ENCODE measurements at places on chromosomes 4 and X.

DNA sequence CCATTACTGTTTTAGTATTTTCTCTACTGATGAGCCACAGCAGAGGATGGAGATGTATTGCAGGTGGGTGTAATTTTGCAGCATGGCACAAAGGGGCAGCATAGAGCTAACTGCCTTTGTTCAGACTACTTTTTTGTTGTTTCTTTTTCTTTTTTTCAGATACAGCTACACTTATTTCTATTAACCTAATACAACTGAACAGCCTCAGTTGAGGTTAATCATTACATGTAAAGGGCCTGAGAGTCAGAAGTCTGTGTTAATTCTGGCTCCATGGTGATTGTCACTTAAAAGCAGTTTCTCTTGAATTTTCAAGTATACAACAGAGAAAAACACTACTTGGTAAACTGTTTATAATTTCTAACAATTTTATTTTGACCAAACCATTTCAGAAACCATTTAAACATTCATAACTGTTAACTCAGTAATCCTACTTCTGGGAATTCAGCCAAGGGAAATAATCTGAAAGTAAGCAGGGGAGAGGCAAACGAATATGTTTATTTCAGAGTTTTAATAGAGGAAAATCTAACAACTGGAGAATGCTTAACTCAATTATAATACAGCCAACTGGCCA, 13.9 kb upstream of the PPEF2 start:
- no peak for DNase-seq

GRCh38 chr4:39154009-39154408, 28.3 kb upstream of the WDR19 start:
- DNase-seq: no peak

GRCh38 chrX:131054906-131055305, 3.2 kb upstream of the ARHGAP36 start:
- no peak for DNase-seq

- no peak for DNase-seq
Observed at GRCh38 chr4:42736527-42737195, 79.8 kb upstream of the ATP8A1 start.

DNA sequence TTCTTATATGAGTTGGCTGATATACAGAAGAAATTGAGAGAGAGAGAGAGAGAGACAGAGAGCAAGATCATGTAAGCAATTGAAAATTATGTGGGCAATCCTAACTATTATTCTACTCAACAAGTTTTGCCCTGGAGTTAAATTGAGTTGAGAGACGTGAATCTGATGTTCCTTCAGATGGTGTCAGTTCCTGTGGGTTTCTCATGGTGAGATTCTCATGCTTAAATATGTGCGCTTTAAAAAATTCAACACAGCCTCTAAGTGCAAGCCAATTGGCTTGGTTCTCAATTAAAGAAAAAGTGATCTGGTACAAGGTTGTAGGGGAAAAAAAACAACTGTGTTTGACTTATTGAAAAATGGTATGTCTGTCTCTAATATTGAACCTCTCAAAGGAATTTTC, 35.4 kb upstream of the PLAC1 start:
- DNase-seq: no peak

DNA sequence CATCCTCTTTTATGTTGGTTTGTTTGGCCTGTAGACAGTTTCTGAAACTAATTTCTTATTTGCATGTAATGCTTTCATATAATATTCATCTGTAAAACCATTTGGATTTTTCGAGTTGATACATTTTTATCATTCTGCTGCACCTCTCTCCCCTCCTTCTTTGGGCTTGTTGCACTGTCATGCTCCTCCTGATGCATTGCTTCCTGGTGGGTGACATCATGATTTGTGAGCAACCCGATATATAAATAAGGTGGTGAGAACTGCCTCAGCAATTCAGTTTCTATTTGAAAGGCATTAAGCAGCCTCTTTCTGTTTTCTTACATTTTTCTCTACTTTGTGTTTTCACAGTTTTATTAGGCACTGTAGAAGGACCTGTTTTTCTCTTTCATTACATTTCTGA, 515.7 kb downstream of the RPA4 start:
- DNase-seq: peak; percentile 3

DNA sequence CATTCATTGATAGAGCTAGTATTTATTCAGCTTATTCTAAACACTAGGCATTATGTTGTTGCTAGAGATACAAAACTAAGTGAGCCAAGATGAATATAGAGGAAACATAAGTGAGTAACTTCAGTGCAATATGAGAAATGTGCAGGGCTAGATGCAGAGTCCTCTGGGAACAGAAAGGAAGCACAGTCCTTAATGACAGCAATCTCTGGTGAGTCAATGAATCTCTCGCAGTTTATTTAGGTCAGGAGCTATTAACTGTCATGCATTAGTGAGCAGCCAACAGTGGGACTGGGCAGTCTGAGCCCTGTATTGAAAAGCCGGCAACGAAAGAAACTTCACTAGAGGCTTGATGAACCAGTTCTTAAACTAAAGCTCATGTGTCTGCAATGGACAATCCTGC, 598.1 kb upstream of the MAGEB2 start:
- no peak for DNase-seq

- no peak for DNase-seq
Observed at GRCh38 chrX:132144061-132144460, 16.2 kb upstream of the FRMD7 start.

- no peak for DNase-seq
Observed at GRCh38 chr4:6781113-6781512, 1.4 kb upstream of the KIAA0232 start.

GRCh38 chr4:41728573-41728913, 20.0 kb downstream of the PHOX2B start:
- DNase-seq: no peak

DNA sequence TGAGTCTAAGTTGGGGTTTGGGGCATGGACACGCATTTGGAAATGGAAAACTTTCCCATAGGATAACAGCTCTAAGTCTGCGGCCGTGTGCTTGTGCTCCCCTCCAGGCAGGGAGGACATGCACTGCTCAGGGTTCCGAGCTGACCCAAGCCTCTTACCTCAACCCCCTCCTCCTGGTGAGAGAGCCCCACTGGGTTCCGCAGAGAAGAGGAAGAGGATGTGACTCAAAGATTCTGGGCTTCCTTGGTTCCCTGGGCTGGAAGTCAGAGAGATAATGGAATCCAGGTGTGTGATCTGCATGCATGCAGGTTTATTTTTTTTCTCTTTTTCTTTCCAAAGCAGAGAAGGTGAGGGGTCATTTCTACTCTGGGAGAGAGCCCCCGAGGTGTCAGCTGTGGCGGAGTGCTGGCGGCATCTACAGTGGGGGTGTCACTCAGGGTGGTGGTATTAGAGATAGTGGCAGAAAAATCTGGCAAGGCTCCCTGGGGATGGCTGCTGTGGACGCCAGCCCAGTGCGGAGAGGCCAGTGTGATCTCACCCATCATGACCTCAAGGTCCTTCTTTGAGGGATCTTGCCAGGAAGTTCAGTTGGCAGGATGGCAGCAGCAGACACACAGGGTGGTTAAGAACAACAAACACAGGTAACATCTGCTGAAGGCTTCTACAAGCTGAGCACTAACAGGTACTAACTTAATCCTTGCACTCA, 168.7 kb upstream of the HAND2 start:
- DNase-seq: no peak

GRCh38 chr4:71126719-71127118, 133.3 kb downstream of the DCK start:
- DNase-seq: no peak

DNA sequence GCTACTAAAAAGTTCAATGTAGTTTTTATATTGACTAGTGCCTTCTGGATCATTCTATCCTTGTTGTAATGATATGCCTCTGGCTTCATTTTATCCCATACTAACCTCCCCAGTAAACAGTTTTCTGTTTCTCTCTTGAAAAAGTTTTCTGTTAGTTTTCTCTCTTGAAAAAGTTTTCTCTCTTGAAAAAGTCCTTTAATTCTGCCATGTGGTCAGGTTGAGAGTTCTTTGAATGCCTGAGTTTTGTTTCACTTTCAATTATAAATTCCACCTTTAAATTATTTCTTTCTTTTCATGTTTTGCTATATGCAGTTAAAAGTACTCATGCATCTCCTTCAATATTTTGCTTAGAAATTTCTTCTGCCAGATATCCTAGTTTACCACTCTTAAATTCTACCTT, 1139.6 kb downstream of the STPG2 start:
- no peak for DNase-seq

DNA sequence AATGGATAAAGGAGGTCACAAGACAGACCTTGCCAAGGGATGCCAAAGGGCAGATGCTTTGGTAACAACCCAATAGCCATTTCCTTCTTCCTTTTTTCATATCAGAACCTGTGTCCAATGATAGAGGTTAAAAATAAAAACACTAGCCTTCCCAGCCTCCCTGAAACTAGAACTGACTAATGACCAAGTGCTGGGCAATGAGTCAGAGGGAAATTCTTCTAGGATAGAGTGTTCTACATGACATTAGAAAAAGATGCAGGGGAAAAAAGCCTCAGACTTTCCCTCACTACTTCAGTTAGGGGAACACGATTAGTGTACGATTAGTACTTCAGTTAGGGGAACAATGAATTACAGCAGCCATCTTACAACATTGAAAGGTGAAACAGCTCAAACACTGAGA, 29.3 kb upstream of the FAM47C start:
- no peak for DNase-seq

DNA sequence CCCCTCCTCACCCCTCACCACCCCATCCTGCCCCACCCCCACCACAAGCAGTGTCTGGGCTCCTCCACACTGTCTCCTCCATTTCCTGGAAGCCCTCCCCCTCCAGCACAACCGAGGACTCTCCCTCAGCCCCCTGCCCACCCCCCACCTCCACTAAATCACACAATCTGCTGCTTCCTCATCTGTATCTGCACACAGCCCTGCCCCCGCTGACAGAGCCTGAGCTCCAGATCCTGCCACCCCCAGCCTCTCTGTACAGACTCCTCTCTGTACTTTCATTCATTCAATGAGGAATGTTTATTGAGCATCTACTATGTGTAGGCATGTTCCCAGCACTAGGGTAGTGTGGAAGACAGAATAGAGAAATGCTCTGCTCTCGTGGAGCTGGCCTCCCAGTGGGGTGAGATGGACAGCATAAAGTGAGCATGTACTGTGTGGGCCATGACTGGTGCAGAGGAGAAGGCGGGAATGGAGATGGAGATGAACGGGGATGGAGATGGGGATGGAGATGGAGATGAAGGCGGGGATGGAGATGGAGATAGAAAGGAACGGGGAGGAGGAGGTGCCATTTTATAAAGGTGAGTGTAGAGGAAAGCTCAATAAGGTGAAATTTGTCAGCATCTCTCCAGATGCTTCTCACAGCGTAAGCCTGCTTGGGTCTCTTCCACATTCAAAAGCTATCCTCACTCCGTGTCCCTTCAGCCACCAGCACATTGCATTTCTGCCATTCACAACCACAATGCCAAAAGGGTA, 2.5 kb upstream of the PPP2R2C start:
- no peak for DNase-seq

DNA sequence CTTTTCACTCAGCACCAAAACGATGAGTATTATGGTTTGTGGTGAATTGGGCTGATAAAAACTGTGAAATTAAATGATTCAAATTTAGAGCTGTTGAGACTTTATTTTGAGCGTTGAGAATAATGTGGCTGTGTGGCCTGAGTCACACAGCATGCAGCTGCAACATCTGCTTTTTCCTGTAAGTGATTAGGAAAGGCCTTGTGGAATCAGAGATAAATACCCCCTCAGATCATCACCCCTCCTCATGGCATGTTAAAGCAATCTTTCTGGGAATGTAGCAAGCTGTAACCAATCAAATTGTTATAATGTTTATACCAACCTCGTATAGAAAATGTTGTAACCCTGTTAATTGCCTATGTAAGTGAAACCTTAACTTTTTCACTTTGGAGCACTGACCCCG, 90.0 kb upstream of the GRPR start:
- DNase-seq: no peak
